ENCODE measurements at places on chromosomes 4 and X.
A peak's percentile ranks its signal among the peaks of the same experiment; 100 is the strongest.

- DNase-seq: no peak
Measured at GRCh38 chrX:6325437-6325836, 96.8 kb upstream of the NLGN4X start.

DNA sequence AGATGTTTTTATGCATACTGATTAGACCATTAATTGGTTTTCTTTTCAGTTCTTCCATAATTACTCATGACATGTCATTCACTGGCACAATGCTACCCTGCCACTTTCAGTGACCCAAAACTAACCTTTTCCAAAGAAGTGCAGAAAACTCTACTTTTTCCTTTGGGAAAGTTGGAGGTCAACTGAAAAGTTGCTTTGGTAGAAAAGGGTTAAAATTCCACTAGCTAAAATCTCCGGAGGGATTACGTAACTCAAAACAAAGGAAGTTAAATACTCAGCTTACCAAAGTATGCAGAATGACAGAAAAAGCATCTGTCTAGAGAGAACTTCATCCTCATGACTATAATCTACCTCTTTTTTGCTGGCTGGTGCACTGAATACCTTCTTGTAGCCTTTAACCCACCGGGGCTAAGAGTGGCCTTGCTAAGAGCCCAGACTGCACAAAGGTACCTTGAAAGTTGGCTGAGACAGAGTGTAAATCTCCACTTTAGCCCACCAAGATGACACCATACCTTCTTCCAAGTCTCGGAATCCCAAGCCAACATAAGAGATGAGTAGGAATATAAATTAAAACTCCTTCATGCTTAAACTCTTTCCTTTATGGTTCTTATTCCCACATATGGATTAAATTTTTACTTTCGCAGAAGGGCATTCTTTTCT lies 1099.5 kb upstream of the INTU start:
- no peak for DNase-seq

DNA sequence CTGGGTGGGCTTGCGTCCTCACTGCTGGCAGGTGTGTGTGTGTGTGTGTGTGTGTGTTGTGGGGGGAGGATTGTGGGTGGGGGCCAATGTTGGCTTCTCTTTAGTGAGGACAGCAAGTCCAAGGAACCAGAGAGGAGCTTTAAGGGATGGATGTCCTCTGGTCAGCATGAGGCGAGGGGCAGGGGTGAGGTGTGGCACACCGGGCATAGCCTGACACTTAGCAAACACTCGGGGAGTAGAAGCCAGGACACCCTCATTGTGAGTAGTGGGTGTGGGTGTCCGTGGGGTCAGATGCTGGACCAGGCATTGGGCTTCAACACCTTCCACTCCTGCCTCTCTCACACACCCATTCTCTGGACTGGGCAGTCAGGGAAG lies 2.8 kb downstream of the SORCS2 start:
- DNase-seq: no peak

DNA sequence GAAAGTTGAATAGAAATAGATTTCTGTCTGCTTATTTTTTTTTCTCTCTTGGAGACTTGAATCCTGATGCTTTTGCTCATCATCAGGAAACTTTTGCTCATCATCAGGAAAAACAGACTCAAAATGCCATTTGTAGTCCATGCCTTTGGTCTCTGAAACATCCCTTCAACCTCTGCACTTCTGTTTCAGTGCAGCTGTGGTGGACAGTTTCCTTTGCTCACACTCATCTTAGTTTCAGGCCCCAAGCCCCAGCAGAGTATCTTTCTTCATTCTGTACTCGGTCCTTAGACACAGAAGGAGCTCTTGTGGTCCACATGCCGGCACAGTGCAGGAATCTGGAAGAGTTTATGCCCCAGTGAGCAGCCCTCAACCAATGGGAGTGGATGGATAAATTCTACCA lies 337.9 kb downstream of the PPP3CA start:
- no peak for DNase-seq

GRCh38 chr4:1765409-1766072 lies 27.6 kb upstream of the FGFR3 start:
- no peak for DNase-seq

- DNase-seq: no peak
Measured at GRCh38 chr4:64271601-64272081, 137.6 kb downstream of the TECRL start.

DNA sequence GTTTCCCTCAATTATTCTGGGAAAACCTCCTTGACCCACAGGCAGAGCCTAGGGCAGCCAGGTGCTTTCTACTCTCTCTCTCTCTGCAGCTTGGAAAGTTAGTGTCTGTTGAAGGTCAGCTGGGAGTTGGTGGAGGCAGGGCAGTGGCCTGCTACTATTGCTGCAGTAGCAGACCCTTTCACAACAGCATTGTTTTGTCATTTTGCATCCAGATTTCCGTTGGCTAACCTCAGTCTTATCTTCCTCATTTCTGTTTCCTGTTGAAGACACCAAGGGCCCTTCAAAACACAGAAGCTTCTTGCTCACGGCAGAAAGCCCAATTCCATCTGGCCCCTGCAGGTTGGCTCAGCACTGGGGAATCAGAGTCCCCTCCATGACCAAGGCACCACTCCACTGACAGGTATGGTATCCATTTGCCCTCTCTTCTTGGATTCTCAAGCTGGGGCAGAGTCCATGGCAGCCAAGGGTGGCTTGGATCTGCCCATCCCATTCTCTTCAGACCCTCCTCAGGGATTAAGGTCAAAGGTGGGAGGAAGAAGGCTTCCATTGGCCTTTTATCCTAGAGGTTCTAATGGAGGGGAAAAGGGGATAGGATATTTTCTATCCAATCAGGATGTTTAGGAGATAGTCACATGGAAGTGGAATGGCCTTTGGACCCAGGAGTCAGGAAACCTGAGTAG lies 24.6 kb downstream of the VSIG4 start:
- DNase-seq: peak; percentile 23

DNA sequence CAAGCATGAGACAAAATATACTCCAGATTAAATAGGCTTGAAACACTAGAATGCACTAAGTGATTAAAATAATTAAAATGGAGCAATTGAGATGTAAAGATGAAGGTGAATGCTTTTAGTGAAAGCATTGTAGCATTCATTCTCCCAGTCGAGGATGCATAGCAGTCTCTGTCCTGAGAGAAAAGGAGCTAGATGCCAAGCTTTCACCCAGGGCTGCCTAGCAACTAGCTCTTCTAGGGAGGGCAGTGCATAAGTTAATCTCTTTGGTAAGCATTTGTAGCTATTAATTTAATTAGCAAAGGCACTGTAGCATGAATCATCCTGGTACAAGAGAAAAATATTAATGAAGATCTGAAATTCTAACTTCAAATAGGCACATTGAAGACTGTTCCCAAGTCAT lies 1014.8 kb downstream of the C4orf33 start:
- no peak for DNase-seq

DNA sequence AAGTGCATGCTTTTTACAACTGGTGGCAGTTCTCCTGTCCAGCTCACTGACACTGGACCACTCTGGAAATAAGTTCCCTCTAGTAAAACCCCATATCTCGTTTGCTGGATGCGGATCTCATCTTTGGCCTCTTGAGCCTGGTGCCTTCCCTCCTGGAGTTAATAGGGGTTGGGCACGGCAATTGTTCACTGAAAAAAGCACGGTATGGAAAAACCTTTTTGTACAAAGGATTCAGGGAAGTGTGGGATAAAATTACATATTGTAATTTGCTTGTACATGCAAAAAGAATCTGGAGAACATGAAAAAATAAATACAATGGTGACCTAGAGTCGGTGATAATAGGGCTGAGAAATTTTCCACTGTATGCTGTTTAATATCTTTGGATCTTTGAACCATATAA lies 30.6 kb downstream of the TBC1D9 start:
- no peak for DNase-seq
